NCI-H1105 (cell line): ENCODE measurements at places on chromosomes 1 and 21.
A peak's percentile ranks its signal among the peaks of the same experiment; 100 is the strongest.

DNA sequence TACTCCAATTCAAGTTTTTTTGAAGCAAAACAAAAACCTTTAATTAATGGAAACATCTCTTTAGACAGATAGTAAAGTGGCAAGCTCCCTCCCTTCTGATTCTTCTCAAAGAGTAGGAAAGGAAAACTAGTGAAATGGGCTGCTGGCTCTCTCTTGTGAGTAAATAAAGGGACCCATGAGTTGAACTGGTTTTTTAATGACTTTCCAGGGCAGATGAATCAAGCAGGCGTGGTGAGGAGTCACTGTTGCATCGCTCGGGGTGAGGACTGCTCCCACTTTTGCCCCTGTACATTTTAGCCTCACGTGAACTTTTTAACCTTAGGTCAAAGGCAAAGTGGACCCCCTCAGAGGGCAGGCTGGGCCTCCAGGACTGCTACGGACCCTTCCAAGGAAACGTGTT, 64.8 kb downstream of the ABCA4 start:
- no peak for DNase-seq

DNA sequence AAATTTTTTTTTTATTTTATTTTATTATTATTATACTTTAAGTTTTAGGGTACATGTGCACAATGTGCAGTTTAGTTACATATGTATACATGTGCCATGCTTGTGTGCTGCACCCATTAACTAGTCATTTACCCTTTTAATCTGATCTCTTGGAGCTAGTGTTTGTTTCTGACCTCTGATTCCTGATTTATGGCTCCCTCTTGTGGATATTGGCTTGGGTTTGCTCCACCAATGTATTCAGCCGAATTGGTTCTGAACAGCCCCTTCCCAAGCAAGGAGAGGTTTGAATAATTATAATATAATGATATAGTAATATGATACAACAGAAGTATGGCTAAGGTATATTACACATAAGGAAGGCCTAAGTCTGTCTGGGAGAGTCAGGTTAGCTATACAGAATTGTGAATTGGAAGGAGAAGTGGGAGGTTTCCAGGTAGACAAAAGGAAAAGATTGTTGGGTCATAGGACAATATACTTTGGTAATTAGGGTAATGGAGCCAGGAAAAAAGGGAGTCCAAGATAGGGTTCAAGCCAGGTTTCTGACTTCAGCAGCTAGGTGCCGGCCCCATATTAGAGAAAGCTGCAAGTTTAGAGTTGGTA, 53.1 kb upstream of the HMCN1 start:
- DNase-seq, result peak; percentile 51

- no peak for DNase-seq
These were observed 14.1 kb upstream of the RNF223 start for GRCh38 chr1:1088029-1088800.

DNA sequence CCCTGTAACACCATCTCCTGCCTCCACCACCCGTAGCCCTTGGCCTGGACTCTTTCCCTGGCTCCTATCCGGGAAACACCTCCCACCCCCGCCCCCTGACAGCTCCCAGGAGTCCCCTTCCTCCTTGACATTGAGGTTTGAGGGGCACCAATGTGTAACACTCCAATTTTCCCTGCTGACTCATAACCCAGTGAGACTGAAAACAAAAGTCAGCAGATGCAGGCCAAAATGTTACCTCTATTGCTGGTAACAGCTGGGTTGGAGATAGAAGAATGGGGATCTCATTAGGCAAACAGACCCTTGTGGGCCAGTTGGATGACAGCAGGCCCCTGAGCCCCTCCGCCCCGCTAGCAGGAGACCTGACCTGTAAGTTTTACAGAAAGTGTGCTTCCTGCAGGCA, 237.2 kb downstream of the KAZN start:
- no peak for DNase-seq

DNA sequence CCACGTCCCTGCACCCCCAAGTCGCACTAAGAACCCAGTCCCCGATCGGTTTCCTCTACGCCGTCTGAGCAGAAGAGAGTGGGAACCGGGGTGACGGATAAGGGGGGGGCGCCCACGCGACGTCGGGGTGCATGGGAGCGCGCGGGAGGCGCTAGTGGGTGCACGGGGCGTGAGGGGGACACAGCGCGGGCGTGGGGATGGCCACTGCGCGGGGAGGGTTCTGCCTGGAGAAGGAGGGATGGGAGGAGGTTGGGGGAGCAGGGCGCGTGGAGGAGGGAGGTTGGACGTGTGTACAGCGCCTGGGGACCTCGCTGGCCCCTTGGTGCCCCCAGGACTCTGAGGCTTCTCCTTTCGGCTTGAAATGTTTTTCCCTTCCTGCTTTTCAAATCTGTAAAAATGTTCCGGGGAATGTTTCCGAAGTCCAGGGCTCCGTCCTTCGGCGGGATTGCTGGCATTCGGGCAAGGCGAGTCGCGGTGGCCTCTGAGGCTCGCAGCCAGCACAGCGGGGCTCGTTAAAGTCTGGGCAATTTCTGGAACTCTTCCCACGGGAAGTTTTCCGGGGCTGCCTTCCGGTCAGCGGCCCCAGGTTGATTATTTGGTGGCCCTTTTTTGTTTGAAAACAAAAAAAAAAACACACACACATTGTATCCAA, 13.1 kb downstream of the RNF220 start:
- no peak for DNase-seq

- DNase-seq, result no peak
These were observed 53.0 kb downstream of the BACH1 start for GRCh38 chr21:29351691-29352090.
